ENCODE measurements at places on chromosomes 2 and 18. TPM values are rescaled to one million over a fixed set of nuclear protein-coding genes. Genes with fewer than 3 reads are reported as not detected.

Gene DLGAP1
- total RNA-seq: not detected

Gene MYCN
- total RNA-seq: not detected

Gene ABHD1
- total RNA-seq: 0.36 TPM

Gene SLC9A2
- total RNA-seq: 8.8 TPM

Gene FKBP1B
- 2.7 TPM for total RNA-seq

- no peak for DNase-seq
Measured at GRCh38 chr2:26598336-26598995, 42.7 kb downstream of the CIB4 start.

- peak; percentile 80 for DNase-seq
Measured at GRCh38 chr2:100013892-100014677, 128.3 kb downstream of the AFF3 start.

DNA sequence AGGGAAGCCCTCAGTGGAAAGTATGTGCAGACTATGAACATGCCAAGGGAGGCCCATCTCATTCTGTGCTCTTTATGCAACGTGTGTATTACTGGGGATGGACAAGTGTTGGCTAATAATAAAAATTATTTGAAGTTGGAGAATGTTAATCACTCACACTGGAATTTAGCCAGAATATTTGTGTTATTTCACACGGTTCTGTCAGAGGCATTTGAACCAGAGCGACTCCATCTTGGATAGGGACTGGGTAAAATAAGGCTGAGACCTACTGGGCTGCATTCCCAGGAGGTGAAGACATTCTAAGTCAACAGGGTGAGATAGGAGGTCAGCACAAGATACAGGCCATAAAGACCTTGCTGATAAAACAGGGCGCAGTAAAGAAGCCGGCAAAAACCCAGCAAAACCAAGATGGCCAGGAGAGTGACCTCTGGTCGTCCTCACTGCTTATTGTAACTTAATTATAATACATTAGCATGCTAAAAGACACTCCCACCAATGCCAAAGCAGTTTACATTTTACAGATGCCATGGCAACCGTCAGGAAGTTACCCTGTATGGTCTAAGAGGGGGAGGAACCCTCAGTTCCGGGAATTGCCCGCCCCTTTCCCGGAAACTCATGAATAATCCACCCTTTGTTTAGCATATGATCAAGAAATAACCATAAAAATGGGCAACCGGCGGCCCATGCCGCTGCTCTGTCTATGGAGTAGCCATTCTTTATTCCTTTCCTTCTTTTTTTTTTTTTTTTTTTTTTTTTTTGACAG is 2.6 kb upstream of the FZD5 start:
- DNase-seq: no peak

- DNase-seq: peak; percentile 80
Measured at GRCh38 chr2:215137741-215138340, 585 bp downstream of the ABCA12 start.

GRCh38 chr2:10891848-10892247 is 19.9 kb upstream of the KCNF1 start:
- DNase-seq: no peak

- DNase-seq: no peak
Measured at GRCh38 chr18:75124551-75124950, 84.4 kb downstream of the PTGR3 start.

GRCh38 chr2:206799083-206799482 is 33.7 kb downstream of the FASTKD2 start:
- no peak for DNase-seq

DNA sequence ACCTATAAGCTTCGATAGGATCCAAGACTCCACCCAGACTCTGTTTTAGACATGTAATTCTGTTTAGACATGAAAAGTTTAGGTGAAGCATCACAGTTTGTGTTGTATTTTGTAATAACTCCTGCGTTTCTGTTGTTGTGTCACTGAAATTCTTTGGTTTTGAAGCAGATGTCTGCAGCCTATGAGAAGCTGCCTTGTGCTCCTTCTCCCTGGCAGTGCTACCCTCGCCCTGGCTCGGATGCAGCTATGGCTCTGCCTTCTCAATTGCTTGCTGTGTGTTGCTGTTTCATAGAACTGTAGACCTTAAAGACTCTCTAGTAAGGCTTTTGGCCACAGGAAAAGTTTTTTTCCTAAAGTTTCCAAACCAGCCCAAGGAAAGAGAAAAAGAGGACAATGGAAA is 40.2 kb upstream of the ZNF638 start:
- no peak for DNase-seq

DNA sequence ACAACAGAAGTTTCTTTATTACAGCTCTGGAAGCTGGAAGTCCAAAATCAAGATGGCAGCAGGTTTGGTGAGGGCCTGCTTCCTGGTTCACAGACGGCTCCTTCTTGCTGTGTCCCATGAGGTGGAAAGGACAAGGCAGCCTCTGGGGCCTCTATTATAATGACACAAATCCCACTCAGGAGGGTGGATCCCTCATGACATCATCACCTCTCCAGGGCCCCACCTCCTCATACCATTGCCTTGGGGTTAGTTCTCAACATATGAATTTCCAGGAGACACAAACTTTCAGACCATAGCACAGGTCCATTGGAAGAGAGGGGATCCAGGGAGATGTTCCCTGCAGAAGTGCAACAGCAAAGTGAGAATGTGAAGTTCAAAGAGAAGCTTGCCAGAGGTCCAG is 202.8 kb downstream of the TFCP2L1 start:
- no peak for DNase-seq

DNA sequence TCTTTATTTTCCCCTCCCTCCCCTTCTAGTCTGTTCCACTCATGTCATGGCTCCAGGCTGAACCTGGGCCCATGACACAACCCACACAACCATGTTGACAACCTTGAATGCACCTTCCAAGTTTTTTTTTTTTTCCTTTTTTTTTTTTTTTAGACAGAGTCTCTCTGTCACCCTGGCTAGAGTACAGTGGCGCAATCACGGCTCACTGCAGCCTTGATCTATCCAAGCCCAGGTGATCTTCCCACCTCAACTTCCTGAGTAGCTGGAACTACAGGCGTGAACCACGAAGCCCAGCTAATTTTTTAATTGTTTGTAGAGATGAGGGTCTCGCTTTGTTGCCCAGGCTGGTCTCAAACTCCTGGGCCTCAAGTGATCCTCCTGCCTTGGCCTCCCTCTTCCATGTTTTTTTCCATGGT is 21.9 kb upstream of the ROCK2 start:
- no peak for DNase-seq

GRCh38 chr2:158546412-158547144 is 89.8 kb downstream of the PKP4 start:
- no peak for DNase-seq

- no peak for DNase-seq
Measured at GRCh38 chr18:31554776-31555175, 36.9 kb upstream of the TTR start.

DNA sequence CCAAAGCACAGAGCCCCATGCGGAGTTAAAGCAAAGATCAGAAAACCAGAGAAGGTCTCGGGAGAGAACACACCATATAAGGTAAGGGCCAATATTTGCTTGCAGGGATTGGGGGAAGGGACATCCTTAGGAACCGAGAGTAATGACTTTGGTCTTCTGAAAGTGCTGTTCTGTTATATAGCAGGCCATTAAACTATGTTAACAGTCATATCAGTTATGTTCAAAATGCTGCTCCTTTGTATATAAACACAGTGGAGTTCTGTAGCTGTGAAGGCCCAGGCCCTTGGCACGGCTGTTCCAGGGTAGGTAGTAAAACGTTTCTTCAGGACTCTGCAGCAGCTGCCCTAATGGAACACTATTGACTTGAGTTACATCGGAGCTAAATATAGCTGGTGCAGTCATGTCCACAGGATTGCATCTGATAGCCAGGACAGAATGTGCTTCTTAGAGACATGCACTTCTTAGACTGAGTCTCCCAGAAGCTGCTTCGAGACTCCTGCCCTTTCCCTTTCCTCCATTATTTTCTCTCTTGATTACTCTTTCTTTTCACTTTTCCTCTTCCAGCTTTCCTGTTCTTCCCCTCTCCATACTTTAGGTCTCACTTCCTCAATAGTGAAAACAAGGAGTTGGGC is 122.4 kb downstream of the SETBP1 start:
- no peak for DNase-seq

DNA sequence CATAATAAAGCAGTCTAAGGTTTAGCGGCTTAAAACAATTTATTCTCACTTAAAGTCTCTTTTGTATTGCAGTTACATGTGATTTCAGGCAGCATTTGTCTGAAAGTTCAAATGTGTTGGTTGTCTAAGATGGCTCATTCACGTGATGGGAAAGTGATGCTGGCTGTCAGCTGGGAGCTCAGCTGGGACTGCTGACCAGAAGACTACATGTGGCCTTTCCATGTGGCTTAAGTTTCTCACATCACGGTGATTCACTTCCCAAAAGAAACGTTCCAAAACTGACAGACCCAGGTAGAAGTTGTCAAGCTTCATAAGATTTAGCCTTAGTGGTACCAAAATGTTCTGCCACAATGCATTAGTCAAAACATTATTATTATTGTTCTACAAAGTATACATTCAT is 76.9 kb downstream of the TMEM131 start:
- DNase-seq: no peak

DNA sequence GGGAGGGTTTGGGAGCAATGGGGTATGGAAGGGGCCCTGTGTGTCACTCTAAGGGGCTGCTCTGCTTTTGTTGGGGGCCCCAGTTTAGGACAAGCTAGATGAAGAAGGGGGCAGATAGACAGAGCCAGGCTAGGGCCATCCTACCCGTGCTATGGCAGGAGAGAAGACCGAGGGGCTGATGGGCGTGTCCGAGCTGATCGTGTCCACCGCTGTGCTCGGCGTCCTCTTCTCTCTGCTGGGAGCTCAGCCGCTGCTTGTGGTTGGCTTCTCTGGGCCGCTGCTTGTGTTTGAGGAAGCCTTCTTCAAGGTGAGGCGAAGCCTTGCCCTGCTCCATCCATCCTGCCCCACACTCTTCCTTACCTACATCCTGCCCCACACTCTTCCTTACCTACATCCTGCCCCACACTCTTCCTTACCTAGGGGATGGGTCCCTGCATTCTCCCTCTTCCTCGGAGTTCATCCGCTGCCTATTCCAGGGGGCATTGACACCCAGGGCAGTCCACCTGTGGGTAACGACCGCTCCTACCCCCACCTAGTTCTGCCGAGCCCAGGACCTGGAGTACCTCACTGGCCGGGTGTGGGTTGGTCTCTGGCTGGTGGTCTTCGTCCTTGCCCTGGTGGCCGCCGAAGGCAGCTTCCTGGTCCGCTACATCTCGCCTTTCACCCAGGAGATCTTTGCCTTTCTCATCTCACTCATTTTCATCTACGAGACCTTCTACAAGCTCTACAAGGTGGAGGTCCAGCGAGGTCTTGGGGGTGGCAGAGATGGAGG is 8.9 kb downstream of the SLC4A3 start:
- no peak for DNase-seq
